Neural progenitor cell (in vitro differentiated cells): ENCODE measurements at places on chromosomes 2 and 18.
A peak's percentile ranks its signal among the peaks of the same experiment; 100 is the strongest.

- DNase-seq: no peak
Measured at GRCh38 chr2:190838492-190838910, 42.1 kb upstream of the GLS start.

DNA sequence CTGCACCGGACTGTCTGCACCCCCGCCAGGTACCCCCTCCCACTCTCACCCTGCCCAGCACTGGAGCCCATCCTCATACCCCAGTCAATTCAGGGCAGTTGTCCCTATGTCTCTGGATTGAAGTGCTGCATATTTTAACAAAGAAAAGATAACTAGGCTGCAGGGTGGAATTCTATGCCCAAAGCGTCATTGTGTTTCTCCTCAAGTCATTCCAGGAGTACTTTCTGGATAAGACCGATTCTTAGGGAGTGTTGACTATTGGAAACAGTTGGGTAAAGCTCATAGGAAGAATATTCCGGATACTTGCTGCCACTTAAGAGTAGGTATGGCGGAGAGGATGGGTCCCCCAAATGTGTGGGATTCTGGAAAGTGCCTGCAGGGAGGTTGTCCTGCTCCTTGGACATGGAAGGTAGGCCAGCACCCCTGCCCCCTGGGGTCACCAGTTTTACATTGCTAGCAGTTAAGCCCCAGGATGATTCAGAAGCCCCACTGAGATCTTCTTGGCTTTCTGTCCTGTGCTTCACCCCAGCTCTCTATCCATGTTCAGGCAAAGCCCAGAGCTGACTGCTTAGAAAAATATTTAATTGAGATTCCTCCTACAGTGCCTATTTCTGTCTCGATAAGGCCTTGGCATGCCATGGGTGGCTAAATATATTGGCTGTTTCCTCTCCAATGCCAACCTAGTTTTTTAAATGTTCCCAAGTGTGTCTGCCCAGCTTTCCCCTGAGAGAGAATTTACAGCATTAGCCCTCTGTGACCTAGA, 48.2 kb downstream of the RPL37A start:
- DNase-seq: no peak

GRCh38 chr2:211367711-211368110, 811.3 kb downstream of the CPS1 start:
- no peak for DNase-seq

GRCh38 chr2:240420206-240421104, 15.0 kb upstream of the GPC1 start:
- DNase-seq: no peak

GRCh38 chr2:200081236-200081635, 125.9 kb downstream of the MAIP1 start:
- DNase-seq: peak; percentile 93

DNA sequence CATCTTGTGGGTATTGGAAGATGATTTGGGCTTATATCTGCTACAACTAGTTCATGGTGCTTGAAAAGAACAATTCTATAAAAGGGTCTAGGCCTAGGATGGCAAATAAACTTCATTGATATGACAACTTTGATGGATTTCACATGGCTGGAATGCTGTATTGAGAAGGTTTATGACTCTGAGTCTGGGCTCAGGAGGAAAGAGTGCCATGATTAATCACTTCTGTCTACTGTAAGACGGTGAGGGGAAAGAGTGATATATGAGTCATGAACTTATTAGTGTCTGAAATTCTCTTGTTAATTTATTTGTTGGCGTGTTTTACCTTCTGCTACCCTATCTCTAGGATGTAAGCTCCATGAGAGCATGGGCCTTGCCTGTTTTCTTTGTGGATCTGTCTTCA, 17.0 kb upstream of the ADCYAP1 start:
- no peak for DNase-seq

GRCh38 chr18:9066358-9066757, 36.1 kb upstream of the NDUFV2 start:
- DNase-seq: no peak

GRCh38 chr2:180507028-180507427, 473.4 kb upstream of the UBE2E3 start:
- DNase-seq: no peak

DNA sequence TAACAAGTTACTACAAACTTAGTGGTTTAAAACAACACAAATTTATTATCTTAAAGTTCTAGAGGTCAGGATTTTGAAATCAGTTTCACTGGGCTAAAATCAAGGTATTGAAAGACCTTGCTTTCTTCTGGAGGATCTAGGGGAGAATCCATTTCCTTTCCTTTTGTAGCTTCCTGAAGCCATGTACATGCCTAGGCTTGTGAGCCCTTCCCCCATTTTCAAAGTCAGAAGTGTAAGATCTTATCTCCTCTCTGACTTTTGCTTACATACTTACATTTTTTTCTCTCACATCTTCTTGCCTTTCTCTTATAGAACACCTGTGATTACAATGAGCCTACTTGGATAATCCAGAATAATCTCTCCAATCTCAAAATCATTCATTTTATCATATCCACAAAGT, 78.7 kb upstream of the MBOAT2 start:
- DNase-seq: no peak

GRCh38 chr18:51537487-51537886, 340.0 kb upstream of the MEX3C start:
- DNase-seq: peak; percentile 68

- no peak for DNase-seq
Measured at GRCh38 chr2:88236666-88237065, 66.5 kb downstream of the THNSL2 start.

- no peak for DNase-seq
Measured at GRCh38 chr18:56984731-56985130, 162.2 kb upstream of the BOD1L2 start.

DNA sequence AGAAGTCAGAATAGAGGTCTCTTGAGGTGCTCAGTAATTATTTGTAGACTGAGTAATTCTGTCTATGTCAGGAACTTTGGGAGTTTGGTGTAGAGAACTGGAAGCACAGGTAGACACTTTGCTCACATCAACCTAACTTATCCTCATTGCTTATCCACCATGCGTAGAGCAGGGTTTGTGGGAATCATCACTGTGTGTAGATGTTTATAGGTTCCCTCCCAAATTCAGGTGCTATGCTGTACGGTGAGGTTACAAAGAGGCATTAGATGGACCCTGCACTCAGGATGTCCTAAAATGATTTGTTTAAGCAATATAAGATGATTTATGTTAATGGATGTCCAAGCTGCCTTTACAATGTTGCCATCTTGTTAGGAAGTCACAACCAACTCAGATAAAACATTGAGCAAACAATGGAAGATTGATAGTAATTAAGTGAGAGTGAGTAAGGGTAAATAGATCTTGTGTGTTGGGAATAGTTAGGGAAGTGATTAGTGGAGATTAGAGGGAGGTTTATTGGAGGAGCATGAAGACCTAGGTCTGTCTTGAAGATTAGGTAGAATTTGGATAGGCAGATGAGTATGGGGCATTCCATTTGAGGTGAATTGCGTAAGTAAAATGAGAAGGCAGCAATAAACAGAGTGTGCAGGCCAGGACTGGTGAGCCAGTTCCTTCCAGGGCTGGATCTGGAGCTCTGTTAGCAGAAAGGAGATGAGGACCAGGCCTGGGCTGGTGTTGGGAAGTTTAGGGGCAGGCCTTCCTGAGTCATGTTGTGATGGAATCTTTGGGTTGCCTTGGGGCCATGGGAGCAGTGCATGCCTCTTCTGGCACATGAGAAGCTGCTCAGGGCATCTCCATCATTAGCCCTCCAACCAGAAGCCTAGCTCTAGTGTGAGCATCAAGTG, 12.1 kb downstream of the EPAS1 start:
- no peak for DNase-seq

DNA sequence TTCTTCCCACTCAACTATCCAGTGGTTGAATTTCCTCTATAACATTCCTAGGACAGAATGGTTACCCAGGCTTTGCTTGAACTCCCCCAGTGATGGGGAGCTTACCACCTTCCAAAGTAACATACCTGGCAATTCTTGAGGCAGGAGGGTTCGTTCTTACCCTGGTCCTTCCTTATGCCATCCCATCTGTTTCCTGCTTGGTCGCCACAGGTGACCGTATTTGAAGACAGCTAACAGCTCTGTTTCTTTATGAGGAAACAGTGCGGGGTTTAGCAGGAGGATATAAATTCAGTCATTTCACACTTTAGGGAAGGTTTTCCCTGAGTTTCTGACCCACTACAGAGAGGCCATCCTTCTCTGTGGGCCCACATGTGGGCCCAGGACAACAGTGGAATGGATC, 42.6 kb downstream of the FOSL2 start:
- DNase-seq: no peak

DNA sequence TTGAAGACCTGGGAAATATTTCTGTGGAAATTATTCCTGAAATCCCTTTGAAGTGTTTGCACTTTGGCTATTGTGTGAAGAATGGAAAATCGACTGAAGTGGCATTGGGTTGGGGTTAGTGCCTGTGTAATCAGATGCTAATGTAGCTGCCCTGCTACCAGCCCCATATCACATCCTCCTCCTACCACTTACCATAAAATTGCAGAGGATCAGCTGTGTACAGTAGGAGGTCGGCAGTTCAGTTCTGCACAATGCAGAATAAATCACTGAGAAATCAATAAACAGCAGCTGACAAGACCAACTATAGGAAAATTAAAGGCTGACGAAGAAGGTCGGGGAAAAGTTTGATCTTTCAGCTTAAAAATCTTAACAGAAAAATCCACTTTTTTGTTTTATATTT, 440.9 kb downstream of the PTPRM start:
- no peak for DNase-seq

- DNase-seq: no peak
Measured at GRCh38 chr2:175017618-175018414, 12.6 kb upstream of the CHN1 start.

DNA sequence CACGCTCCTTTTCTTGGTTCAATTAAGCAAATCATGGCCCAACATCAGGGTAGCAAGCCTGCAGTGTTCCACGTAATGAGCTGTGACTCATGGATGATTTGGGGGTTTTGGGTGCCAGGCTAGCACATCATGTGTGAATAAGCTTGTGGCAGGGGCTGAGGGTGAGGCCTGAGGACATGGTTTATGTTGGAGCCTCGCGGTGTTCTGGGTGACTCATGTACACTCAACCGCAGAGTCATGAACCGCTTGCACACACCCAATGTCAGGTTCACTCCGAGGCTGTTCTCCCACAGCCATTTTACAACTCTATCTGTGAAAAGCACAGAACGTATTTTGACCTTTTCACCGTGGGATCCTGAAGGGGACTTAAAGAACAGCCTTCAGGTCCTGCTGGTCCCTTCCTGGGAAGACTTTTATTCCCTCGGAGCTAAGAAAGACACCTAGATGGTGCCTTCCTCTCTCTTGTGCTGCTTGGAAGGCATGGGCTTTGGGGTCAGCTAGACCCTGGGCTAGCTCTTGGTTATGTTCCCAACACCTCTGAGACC, 139.9 kb upstream of the ZEB2 start:
- no peak for DNase-seq

DNA sequence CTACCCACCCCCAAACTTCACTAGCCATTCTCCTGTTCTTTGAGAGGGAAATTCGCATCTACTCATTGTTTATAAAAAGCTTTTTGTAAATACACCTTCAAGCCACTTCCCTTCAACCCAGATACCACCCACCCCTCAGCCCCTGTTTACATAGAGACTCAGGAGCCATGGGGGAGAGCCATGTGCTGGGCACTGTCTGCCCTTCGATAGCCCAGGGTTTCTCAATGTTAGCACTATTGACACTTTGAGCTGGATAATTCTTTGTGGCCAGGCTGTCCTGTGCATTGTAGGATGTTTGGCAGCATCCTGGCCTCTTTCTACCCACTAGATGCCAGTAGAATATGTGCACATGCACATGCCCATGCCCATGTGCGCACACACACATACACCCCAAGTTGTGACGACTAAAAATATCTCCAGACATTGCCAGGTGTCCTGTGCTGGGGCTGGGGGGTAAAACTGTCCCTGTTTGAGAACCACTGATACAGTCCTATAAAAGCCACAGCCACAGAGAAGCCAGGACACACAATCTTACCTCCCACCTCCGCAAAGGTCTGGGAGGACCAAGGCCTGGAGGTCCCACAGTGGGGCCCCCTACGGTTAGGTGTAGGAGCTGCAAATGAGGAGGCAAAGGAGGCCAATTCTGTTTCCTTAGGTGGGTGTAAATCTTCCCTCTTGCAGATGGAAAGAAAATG, 44.5 kb upstream of the ASPRV1 start:
- DNase-seq: no peak

GRCh38 chr2:157782057-157782845, 93.9 kb downstream of the ACVR1 start:
- DNase-seq: no peak

DNA sequence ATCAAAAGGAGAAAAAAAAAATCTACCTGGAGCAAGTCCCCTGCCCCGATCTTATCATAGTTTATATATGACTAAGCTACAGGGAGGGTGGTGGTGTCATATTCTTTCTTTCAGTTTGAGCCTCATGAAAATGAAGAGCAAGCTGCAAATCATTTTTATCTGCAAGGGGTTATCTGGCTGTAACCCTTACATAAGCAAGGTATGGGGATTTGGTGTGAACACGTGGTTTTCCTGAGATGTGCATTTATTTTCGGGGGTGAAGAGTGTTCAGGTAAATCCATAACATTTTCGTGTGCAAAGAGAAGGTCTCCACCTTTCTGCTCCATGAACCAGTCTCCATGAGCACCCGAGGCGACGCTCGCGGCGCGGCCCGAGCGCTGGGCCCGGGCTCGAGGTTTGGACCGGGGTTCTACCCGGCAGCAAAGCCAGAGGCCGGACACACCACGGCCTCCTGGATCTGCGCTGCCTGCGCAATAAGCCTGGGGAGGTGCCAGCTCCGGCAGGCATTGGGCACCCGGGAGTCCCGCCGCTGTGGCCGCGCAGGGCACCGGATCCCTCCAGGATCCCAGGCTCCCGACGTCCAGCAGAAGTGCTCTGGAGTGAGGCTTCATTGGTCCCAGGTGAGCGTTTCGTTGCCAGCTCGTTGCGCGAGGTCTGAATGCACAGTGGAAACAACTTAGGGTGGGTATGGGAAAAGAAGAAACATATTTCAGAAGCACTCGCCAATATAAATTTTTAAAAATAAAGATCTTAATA, 36.1 kb upstream of the GPD2 start:
- DNase-seq: peak; percentile 80

- DNase-seq: no peak
Measured at GRCh38 chr2:66813976-66814375, 379.1 kb downstream of the MEIS1 start.
